Stimulated activated CD4-positive, alpha-beta T cell treated with anti-CD3 and anti-CD28 coated beads, TNF-alpha, amount 100 ng/mL, for 1 hour (primary cell): ENCODE measurements at places on chromosomes 3 and 15.

- no peak for DNase-seq
Measured at GRCh38 chr3:8975081-8976020, 12.1 kb upstream of the RAD18 start.

GRCh38 chr3:13385373-13385965 lies 34.7 kb downstream of the NUP210 start:
- DNase-seq = no peak

GRCh38 chr15:69557020-69557706 lies 104.5 kb downstream of the RPLP1 start:
- no peak for DNase-seq

DNA sequence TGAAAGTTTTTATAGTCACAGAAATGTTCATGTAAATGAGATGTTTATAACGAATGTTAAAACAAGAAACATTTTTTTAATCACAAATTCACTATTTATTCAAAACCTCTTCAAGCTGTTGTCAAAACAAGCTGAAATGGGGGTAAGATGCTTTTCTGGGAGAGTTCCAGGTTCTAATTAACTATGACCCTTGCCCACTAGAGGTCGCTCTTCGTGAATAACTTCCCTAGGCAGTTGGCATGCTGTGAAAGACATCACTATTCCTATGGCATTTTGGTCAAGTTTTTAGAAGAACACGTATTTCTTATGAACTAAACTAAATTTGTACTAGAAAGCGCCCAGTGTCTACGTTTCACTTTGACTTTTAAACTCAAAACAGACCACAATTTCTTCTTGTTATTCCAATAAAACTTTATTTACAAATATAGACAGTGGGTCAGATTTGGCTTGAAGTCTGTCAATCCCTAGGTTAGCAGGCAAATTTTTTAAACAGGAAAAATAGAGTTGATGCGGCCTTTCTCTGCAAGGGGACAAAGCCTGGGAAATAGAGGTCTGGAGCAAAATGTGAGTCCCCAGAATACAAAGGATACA lies 62.8 kb upstream of the CMTM8 start:
- peak; percentile 16 for DNase-seq

DNA sequence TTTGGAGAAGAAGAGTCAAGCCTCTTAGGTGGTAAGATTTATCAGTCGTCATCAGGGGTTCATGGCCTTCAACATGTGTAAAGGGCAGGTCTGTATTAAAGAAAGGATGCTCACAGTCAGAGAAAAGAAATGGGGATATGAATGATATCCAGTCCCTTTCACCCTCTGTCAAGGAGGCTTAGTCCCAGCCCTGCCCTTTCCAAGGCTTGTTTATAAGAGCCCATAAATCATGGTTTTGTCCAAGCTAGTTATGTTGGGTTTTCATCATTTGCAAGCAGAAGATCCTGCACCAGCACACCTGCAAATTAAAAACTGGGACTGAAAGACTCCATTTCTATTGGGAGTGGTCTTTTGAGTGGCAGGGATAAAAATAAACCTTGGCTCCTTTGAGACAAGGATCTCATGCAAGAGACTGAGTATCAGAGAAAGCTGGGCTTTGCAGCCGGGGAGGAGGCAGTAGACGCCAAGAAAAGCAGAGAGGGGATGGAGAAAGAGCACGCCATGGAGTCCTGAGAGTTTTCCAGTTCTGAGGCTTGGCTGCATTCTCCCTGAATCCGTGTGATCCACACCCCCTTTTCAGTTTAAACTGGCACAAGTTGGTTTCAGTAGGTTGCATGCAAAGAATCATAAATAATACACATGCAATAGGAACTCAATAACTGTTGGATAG lies 12.6 kb upstream of the PDIA5 start:
- no peak for DNase-seq

DNA sequence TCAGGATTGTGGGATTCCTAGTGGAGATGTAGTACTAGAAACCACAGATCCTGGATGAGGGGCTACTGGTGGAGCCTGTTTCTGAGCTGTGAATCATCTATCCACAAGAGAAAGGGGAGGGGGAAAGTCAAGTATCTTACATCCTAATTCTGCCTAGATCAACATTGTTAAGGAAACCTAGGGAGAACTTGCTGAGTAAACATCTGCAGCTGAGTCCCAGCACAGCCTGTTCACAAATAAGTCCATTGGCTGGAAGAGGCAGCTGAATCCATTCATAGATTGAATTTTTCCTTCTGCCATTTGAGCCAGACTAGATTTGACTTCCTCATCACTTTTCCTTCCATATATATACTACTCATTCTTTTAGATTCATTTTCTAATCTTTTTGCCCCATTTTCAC lies 460.5 kb downstream of the TUSC7 start:
- DNase-seq = no peak

- DNase-seq = no peak
Measured at GRCh38 chr3:187718802-187719201, 16.4 kb upstream of the RTP2 start.

DNA sequence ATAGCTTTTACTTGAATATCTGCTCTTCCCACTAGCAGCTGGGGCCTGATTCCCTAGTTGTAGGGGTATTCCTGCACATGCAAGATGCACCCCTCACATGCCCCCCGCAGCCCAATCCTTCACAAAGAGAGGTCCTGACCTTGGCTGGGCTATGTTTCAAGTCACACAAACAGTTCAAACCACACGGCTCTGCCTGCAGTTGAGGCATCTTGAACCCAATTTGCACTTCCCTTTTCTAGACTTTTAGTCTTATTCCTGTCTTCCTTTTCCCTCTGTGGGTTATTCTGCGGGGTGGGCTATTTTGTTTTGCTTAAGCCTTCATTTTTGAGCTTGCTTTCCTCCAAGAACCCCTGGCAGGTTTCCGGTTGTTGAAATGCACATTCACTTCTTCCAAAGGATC lies 13.3 kb upstream of the CCR1 start:
- no peak for DNase-seq

GRCh38 chr3:142656575-142656974 lies 60.4 kb downstream of the PLS1 start:
- DNase-seq = no peak

DNA sequence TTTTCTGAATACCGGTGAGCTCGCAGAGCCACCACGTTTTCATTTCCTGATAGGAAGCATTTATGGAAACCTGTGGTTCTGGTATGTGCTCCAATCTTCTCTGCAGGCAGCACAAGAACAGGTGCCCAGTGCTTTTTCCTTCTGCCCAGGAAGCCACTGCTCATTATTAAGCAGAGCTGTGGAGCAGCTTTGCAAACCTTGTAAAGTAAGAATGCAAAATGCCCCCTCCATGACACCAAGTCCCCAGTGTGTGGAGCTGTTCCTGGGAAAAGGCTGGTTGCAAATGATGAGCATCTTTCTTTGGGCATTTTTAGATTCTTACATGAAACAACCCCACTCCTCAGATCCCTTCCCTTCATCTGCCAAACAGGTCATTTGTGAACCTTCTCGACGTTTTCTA lies 65.7 kb upstream of the MRPL3 start:
- no peak for DNase-seq

DNA sequence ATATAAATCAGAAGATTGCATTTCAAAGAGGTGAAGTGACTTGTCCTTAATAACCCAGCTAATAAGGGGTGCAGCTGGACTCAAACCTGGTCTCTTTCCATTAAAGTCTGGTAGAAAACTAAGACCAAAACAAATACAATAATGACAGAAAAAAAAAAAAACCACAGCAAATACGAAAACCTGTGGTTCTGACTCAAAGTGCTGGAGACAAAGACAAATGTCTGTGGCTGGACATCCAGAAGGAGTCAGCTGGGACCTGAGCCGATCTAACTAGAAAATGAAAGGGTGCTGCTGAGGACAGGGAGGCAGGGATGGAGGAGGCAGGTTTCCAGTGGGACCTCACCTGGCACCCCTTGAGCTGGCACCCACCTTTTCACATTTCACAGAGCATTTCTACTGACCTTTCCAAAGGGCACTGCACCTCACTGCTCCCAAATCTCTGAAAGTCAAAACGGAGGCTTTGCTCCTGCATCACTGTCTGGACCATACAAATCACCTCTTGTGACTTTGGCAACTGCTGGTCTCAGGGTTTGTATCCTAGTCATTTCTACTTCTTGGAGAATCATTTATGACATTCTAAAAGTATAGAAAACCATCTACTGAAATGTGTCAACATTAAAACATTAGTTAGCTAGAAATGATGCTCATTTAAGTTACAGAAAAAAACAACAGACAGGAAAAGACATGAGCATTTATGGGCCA lies 61.7 kb downstream of the CCNL1 start:
- no peak for DNase-seq

DNA sequence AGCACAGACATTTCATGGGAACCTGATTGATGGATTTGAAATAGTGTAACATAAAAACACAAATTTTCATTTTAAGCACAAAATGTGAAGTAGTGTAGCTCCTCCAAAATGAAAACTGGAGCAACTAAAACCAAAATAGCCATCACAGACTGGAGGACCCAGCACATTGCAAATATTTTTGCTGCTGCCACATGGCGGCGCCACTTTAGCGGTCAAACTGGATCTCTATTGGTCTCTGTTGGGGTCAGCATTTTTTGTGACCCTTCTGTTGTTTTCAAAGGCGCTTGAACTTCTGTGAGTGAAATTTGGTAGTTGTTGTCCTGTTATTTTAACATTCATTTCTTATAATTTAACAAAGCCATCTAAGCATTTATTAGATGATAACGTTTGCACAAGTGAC lies 259.9 kb downstream of the IL20RB start:
- DNase-seq = no peak

GRCh38 chr15:72147418-72147817 lies 29.2 kb downstream of the SENP8 start:
- DNase-seq = no peak

DNA sequence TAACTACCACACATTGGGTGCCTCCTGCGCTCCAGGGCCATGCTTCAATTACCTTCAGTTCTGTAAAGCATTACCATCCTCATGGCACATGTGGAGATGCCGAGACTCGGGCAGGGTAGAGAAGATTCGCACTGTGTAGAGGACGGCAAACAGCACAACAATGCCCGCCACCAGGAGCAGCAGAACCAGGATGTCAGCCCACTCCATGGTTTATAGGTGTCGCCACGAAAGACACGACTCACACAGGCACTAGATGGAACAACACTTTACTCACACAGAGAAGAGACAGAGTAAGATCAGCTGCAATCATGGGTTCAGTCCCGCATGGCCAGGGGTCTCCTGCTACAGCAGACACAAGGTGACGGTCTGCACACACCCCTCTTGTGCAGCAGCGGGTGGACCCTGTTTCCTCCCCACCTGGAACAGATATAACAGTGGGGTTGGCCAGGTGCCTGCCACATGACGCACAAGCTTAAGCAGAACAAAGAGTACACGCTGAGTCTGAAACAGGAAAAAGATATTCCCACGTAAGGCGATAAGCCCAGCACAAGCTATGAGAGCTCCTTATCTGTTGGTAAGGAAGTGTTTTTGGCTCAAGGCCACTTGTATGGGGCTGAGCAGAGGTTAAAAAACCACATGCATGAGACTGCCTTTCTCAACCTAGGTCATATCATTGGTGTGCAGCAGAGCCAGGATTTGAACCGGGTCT lies 2.5 kb upstream of the TBC1D21 start:
- no peak for DNase-seq

- DNase-seq = no peak
Measured at GRCh38 chr15:92288755-92289154, 104.9 kb upstream of the ST8SIA2 start.

DNA sequence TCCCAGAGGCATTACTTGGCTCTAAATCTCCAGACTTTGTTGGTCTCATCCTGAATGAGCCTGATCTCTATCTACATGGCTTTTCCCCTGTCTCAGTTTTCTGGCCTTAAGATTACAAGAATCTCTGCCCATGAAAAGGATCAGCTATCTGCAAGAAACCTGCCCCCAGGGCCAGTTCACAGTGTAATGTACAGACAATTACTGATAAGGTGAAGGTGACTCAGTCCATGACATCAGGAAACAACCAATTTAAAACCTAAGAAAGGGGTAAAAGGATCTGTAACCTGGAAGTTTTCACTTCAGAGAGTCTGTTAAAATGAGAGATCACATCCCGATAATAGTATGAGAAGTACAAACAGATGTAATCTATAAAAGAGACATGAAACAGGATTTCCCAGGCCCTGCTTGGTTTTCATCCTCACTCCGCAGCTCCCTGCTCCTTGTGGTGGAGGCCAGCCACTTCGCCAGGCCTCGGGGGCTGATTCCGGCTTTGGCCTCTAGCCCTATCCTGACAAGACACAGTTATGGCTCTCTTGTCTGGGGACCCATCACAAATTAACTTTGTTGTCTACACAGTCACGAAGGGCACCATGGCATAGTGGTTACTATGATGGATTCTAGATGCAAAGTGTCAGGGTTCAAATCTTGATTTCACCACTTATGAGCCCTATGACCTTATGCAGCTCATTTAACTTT lies 136.9 kb downstream of the THSD4 start:
- no peak for DNase-seq
